ENCODE measurements at places on chromosomes 13 and 19.

DNA sequence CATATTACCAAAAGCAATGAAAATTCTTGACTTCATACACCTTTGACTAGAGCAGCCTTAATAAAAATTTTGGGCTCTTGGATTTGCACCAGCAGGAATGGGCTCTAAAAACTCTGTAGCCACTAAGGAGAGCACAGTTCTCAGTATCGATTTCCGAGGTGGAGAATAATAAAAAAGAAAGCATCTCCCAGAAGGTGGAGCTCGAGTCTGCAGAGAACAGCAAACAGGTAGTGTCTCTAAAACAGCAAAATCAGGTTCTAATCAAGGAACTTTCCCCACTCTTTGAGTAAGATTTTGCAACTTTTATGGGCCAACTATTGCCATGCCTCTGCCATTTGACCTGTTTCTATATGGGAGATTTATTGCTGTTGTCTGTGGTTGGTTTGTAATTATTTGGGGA lies 258.7 kb upstream of the GPC6 start:
- no peak for DNase-seq

GRCh38 chr19:7934766-7935165 lies 8.7 kb downstream of the TIMM44 start:
- DNase-seq, result no peak

DNA sequence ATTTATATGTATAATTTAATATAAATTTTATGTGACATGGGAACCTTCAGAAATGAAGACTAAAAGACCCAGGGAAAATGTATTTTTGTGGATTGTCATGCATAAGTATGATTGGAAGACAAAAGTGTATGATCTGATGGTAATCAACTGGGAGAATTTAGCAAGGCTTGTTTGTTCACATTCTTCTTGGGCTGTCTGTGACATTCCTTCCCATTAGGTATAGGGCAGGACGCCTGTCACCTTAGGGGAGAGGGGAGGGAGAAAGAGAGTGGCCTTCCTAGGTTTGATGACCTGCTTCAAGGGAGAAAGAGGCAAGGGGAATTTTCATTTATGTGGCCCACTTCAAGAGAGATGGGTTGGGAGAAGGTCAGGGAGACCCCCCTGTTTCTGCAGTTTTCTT lies 22.4 kb downstream of the PIBF1 start:
- DNase-seq, result no peak

DNA sequence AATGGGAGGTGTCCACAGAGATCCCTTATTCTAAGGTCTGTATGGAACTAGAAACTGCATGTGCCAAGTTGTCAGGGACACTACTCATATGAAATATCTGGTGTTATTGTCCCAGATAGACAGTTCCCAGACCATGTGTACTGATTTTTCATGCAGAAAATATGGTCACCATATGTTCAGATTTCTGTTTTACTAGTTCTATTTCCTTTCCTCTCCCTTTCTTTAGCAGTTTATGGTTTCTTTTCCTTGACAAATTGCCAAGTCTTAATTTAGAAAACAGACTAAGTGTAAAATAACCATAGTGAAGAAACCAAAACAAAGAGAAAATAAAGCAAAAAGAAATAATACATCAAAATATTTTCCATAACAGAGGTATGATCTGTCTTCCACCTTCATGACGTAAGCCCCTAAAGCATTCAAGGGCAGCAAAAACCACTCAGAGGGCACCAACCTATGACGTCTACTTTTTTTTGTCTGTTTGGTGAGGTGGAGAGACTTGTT lies 248.5 kb downstream of the KCTD12 start:
- DNase-seq, result no peak

GRCh38 chr19:49421039-49421877 lies 2.0 kb downstream of the PTH2 start:
- no peak for DNase-seq

DNA sequence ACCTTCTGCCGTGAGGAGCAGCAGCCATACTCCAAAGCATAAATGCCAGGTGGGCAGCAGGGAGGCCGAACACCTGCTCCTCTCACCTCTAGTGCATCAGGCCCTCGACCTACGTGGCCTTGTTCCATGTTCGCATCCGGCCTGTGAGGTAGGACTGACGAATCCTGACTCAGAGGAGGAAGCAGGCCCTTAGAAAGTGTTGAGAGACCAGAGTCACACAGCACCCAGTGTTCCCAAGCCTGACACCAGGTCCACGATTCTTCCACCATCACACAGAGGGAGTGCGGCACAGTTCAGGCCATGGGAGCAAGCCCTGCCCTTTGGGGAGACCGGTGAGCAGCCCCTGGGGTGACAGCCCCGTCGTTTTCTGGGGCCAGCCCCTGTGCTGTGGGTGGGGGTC lies 14.7 kb downstream of the ATP12A start:
- DNase-seq, result no peak

DNA sequence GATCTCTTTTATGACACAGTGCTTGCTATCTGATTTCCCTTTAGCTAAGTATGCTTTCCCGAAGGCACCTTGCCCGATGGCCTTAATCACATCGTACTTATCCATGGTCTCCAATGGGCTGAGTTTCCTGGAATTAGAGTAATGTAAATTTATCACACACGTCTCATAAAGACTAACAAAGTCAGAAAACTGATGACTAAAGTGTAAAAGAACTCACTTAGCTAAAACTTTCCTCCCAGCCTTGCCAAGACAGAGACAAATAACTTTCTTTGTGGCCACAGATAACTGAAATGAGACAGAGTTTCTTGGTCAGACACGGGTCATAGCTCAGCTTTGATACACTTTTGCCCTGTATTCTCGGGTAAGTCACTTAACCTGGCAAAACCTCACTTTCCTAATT lies 1.5 kb downstream of the NEK5 start:
- DNase-seq, result no peak

DNA sequence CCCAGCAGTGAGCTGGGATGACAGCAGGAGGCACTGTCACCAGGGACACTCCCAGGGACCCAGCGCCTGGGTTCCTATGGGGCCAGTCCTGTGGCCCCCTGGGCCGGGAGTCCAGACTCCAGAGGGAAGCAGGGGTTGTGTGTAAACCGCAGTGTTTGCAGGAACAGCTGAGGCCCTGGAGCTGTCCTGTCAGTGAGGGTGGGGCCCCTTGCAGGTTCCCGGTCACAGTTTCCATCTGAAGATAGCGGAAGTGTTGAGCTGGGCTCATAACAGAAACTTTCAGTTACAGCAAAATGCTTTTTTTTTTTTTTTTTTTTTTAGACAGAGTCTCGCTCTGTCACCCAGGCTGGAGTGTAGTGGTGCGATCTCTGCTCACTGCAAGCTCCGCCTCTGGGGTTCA lies 17.7 kb upstream of the CSNK1G2 start:
- no peak for DNase-seq

- no peak for DNase-seq
Measured at GRCh38 chr19:38793177-38793576, 4.2 kb downstream of the LGALS7B start.

- DNase-seq, result peak; percentile 27
Measured at GRCh38 chr19:50669302-50670101, 20.3 kb downstream of the C19orf81 start.

- no peak for DNase-seq
Measured at GRCh38 chr13:81610644-81611043, 1269.7 kb upstream of the SPRY2 start.

GRCh38 chr19:57583104-57583520 lies 833 bp upstream of the ZIK1 start:
- no peak for DNase-seq

- DNase-seq, result no peak
Measured at GRCh38 chr19:30757104-30757836, 385.1 kb downstream of the ZNF536 start.

DNA sequence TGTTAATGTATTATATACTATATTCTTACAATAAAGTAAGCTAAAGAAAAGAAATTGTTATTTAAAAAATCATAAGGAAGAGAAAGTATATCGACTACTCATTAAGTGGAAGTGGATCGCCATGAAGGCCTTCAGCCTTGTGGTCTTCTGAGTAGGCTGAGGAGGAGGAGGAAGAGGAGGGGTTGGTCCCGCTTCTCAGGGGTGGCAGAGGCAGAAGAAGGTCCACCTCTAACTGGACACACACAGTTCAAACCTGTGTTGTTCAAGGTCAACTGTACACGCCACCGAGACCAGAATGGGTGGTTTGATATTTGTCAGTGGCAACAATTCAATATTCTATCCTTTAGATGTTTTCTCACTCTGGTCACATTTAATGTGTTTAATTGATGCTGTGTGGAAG lies 67.2 kb downstream of the ALOX5AP start:
- DNase-seq, result no peak

GRCh38 chr13:93797463-93797862 lies 570.9 kb downstream of the GPC6 start:
- DNase-seq, result no peak

GRCh38 chr19:41083516-41083915 lies 4.7 kb upstream of the CYP2A13 start:
- DNase-seq, result no peak

DNA sequence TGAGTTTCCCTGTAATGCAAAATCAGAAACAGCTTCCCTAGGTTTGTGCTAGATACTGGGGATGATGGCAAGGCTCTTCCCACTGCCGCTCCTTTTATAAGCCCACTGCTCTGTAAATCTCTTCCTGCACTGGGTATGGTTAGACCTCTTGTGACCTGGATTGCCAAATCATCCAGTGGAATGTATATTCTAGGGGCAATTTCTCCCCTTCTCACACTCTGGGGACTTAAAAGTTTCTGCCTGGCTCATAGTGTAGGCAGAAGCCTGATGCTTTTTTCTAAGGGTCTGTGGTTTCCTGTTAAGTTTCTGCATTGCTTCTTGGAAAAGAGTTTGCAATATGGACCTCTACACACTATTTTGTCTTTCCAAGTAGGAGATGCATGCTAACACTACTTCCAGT lies 1582.0 kb upstream of the PCDH20 start:
- DNase-seq, result no peak

GRCh38 chr19:42360787-42361544 lies 29.1 kb downstream of the CNFN start:
- no peak for DNase-seq

DNA sequence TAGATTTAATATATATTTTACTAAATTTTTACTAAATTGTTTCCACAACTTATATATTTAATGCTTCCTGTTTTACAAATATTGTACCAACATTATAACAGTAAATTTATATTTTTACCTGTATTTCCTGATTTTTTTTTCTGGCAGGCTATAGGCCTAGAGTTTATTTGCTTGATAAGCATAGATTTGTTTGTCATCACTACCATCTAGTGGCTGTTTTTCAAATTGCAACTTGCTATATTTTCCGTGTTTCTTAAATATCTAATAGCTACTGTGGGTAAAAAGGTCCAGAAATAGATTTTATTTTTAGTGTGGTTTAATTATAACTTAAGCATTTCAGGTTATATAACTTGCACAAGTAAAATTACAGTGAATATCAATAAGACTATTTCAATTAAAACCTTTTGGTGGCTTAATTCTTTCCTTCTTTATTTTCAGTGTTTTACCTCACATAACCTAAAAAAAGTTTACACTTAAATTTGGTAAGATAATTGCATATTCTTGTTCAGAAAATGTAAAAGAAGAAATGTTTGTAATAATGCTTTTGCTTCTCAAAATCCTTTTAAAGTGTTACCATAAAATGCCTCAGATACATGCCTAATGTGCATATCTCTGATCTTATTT lies 60.6 kb downstream of the NDFIP2 start:
- DNase-seq, result peak; percentile 65

DNA sequence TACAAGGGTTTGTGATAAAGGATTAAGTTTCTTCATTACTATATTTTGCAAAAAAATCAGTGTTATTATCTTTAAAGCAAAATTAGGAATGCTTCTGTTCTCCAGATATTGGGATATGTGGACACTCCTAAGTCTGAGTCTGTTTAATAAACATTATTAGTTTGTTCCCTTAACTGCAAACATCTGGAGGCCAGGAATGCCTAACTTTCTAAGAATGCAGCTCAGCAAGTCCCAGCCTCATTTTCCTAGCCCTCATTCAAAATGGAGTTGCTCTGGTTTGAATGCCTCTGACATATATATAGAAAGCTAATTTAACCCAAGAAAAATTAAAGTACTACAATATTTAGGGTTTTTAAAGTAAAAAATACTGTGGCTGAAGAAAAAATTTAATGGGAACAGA lies 33.6 kb upstream of the EDNRB start:
- no peak for DNase-seq

DNA sequence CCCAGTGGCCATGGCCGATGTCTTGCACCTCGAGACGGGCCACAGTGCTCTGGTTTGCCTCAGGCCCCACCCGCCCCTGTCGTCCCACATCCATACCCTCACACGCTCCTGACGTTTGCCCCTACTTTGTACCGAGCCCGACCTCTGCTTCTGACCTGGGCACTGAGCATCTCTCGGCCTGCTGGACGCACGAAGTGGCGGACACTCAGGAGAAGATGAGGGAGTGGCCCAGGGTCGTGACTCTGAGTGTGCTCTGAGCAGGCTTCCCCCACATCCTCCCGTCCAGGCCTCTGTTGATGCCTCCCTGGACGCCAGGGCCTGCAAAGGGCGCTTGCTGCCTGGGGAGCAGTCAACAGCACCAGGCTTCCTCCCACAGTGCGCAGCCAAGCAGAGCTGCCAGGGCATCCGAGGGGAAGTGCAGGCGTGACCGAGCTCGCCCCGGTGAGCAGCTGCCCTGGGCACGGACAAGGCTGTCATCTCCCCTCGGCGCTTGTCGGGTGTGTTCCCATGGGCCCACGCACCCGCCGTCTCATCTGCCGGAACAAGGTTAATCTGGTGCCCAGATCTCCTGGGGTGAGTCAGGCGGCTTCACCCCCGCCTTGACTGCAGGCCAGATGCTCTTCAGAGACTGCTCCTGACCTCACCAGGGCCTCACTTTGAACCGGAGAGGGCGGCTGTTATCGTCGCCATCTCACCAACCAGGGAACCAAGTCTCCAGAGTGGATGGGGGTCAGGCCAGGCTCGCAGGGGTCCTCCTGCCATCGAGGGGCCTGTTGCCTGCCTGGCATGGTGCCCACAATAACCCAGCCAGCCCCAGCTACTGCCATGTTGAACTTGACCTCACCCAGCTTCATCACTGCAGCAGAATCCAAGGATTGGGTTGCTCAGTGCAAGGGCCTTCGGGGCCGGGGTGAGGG lies 27.2 kb downstream of the COMP start:
- no peak for DNase-seq

DNA sequence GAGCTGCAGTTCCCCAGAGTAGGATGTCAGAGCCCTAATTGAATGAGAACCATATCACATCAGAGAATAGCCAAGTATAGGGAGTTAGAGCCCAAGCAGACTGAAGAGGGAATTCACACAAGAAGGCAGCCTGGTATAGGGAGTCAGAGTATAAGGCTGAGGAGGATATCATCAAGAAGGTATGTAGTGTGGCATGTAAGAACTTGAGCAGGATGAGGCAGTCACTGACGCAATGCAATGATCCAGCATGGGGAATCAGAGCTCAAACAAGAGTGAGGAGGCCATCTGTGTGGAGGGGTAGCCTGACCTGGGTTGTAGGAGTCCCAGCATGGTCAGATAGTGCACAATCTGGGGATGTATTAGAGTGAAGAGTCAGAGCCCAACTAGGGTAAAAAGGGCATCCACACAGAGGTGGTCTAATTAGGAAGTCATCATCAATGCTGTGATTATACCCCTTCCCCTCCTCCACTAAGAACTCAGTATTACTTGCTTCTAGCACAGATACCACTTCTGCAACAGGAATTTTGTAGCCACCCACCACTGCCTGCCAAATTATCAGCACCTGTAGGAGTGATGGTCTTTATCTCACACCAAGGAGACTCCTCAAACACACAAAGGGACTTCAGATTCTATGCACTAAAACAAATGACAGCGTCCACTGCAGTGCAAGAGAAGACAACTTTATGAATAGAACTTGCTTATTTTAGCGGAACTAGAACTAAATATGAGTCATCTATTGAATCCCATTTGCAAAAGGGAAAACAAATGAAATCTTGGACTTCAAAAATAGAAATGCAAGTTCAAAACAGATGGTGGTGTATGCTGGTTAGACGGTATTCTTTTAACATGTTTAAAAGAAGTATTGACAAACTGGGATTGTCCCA lies 107.2 kb downstream of the FNDC3A start:
- DNase-seq, result no peak

All from bone marrow (tissue), 2 donors.